Stimulated activated CD4-positive, alpha-beta T cell treated with anti-CD3 and anti-CD28 coated beads, TNF-alpha, amount 100 ng/mL, for 48 hours (primary cell): ENCODE measurements at places on chromosomes 12 and 14.

DNA sequence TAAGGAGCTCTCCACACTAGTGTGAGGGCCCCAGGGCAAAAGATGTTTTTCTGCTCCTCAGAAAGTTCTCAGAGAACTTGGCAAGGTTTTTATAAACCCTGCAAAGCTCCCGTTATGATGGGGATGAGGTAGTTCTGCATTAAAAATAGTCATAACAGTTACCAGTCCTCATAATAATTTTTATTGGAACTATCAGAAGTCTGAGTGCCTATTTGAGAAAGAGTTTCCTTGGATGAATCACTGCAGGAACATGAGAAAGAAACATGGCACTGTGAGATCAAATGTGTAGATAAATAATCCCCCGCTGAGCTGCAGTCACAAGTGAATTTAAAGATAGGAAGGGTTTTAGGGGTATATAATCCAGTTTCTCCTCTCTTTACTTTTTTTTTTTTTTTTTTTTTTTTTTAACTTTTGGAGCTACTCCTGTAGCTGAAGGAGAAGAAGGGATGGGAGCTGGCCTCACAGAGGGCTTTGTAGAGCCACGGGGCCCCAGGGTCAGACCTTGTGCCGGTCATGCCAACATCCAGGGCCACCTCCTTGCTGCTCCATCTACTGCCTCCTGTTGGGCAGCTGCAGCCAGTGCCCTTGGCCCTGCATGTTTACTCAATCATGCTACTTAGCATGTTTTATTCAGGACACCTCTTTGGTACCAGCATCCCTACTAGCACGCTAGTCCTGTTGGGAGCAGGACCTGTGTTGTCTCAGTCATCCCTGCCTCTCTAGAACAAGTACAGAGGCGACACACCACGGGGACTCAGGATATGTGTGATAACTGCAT lies 39.5 kb downstream of the EVL start:
- DNase-seq: no peak

- no peak for DNase-seq
Observed at GRCh38 chr12:5524116-5524768, 92.3 kb downstream of the NTF3 start.

- DNase-seq: no peak
Observed at GRCh38 chr12:124498275-124499189, 68.9 kb downstream of the NCOR2 start.

DNA sequence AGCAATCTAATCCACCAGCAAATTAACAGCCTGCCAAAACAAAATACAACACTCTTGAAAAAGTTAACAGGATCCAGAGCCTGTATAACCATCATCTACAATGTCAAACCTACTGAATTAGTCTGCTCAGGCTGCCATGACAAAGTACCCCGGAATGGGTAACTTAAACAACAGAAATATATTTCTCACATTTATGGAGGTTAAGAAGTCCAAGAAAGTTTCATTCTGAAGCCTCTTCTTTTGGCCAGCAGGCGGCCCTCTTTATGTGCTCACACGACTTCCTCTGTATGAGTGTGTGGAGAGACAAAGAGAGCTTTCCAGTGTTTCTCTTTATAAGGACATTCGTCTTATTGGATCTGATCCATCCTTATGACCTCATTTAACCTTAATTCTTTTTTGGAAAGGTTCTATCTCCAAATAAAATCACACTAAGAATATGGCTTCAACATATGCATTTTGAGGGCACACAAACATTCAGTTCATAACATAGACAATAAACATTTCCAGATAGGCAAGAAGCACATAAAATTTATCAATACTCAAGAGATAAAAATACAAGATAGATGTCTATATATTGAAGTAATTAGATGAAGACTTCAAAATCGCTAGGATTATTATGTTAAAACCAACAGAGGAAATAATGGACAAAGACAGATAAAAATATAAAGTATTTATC lies 5.9 kb upstream of the RERG start:
- DNase-seq: no peak

DNA sequence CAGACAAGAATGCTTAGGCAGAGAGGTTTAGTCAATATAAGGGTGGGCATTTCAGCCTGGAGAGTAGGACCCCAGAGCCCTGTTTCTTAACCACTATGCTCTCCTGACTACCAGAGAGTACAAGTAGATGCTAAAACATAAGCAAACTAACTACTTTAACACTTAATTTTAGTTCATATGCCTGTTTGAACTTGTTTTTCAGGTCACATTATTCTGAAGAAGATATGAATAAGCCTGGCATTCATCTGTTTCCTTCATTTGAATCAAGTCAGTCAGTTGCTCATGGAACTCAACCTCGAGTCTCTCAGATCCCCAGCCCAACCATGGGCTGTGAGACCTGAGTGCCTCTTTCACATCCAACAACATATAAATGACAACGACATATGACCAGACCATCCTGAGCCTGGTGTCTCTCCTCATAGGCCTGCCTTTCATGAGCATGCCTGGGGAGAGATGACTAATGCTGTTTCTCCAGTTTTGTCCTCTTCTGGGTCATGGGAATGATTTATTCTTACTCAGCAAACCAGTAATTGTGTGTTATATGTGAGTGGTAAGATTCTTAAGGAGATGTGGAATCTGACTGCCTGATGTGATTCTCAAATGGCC lies 251.1 kb upstream of the BTG1 start:
- no peak for DNase-seq

GRCh38 chr12:117069101-117069797 lies 30.0 kb downstream of the TESC start:
- DNase-seq: no peak

- no peak for DNase-seq
Observed at GRCh38 chr12:120961604-120962531, 16.5 kb upstream of the HNF1A start.

GRCh38 chr14:19771895-19772430 lies 1.3 kb upstream of the OR4M1 start:
- DNase-seq: no peak

DNA sequence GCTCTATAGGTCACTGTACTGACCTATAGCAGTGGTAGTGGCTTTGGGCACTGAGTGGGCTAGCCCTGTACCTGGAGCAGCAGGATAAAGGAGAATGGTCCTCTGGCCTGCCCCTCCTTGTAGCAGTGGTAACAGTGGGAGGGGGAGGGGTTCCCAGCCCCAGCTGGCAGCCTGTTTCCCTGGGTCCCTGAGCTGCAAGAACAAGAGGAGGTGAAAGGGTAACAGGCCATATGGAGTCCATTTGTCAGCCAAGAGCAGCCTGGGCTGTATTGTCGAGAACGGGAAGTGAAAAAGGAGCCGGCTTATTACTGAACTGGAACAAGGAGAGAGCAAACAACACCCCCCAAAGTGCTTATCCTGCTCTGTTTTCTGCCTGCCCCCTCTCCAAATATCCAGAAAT lies 73.8 kb upstream of the SRSF5 start:
- DNase-seq: no peak

DNA sequence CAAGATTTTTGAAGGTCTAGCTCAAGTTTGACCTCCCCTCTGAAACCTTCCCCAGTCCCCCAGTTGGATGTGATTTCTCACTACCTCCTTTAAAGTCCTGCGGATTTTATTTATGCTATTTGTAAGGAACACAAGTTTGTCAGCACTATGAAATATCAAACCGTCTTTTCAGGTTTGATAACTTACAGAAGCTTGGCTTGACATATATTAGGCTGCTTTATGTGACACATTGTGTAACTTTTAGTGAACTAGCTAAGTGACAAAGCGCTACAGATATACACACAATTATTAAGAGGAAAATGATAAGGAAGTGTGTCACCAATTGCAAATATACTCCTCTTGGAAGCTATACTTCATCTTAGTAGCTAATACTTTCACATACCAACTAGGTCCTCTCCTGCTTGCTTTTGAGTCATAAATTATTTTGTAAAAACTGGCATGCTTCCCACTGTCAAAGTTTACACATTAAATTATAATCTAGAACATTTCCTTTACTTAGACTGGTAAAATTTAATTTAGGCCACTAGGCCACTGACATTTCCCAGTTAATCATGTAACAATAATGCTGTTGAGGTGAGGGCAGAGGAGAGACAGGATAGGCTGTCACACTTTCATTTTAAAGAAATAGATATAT lies 149.5 kb downstream of the TMTC3 start:
- no peak for DNase-seq

DNA sequence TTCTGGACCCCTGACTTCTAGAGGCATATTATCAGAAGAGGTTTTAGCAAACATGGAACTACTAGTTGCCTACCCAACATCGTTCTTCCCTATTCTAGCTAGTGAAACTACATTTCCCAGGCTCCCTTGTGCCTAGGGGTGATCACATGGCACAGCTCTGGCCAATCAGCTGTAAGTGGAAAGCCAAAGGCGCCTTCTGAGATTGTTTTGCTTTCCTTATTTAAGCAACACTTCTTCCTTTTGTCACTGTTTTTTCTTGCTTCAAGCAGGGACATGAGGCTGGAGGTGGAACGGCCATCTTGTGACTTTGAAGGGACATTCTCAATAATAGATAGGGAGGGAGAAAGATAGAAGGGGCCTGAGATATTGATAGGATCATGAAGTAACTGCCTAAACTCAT lies 136.7 kb downstream of the ZNF664 start:
- peak; percentile 12 for DNase-seq

- DNase-seq: no peak
Observed at GRCh38 chr14:88030892-88031291, 26.0 kb downstream of the GPR65 start.

GRCh38 chr12:1496162-1496900 lies 98.0 kb downstream of the FBXL14 start:
- no peak for DNase-seq

GRCh38 chr14:88326352-88327103 lies 3.5 kb upstream of the KCNK10 start:
- DNase-seq: no peak

- no peak for DNase-seq
Observed at GRCh38 chr12:34287986-34288962, 266.0 kb downstream of the ALG10 start.

DNA sequence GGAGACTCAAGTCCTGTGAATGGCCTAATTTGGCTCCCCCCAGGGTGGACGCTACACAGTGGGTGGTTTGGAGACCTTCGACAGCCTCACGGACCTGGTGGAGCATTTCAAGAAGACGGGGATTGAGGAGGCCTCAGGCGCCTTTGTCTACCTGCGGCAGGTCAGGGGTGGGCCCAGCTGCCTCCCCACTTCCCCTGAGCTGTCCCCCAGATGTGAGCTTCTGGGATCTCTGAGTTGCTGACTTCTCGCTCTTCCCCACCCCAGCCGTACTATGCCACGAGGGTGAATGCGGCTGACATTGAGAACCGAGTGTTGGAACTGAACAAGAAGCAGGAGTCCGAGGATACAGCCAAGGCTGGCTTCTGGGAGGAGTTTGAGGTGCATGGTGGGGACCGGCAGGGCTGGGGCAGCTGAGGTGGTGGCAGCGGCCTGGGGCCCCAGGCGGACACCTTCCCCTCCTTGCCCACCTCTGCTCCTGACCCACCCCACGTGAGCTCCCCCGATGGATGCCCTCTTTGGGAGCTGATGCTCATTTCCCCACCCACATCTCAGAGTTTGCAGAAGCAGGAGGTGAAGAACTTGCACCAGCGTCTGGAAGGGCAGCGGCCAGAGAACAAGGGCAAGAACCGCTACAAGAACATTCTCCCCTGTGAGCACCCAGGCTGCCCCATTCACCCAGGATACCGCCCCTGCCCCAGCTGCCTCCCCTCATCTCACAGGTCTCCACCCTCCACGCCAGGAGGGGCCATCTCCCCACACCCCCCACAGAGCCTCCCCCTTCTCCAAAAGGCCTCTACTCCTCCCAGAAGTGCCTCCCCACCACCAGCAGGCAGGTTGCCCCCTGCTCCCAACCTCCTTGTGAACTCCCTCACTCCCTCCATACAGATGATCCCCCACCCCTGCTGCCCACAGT lies 4.2 kb downstream of the PTPN6 start:
- DNase-seq: no peak

DNA sequence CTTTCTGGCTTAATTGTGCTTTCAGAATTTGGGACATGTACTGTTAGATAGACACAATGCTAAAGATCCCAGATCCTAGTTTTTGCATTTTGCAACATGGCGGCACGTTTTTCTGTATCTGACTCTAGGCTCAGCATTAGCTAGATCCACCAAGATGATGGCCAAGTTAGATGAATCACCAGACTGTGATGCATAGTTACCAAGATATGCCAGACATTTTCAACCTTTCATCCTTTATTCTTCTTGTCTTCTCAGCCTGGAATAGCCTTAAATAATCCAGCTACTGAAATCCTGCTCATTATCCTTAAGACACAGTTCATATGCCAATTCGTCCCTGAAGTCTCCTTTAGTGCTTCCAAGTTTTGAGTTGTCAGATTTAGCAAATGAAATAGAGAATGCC lies 144.9 kb upstream of the CRY1 start:
- DNase-seq: no peak

GRCh38 chr12:112299704-112300103 lies 82.5 kb downstream of the HECTD4 start:
- DNase-seq: no peak

- DNase-seq: no peak
Observed at GRCh38 chr12:67633708-67634107, 14.8 kb upstream of the DYRK2 start.

DNA sequence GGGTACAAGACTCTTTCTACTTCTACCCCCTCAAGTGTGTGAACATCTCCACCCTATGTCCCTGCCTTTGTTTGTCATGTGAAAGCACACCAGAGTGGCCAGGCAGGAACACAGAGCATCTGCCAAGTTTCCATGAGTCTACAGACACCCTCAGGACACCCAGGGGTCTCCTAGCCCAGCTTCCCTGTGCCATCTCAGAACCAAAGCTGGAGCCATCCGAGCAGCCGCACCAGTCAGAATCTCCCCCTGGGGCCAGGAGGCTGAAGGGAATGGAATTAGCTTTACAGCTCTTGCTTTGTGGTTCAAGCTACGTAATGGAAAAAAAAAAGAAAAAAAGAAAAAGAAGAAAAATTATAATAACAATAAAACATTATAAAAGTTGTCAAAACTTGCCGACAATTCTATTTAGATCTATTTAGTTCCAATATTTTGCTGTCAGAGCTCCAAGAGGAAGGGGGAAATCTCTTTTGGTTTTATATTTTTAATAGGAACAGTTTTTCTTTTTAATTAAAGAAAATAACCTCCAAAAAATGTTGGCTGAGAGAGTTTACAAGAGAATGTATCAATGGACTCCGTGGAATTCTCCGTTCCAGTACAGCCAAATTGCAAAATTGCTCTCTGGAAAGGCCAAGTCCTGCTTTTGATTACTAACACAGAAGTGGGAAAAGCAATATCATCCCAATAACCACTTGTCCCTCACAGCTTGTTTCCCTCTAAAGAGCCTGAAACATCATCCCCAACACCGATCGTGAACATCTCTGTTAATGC lies 37.1 kb downstream of the TBX5 start:
- no peak for DNase-seq

- DNase-seq: peak; percentile 47
Observed at GRCh38 chr12:57214398-57214781, 2.2 kb upstream of the NXPH4 start.

DNA sequence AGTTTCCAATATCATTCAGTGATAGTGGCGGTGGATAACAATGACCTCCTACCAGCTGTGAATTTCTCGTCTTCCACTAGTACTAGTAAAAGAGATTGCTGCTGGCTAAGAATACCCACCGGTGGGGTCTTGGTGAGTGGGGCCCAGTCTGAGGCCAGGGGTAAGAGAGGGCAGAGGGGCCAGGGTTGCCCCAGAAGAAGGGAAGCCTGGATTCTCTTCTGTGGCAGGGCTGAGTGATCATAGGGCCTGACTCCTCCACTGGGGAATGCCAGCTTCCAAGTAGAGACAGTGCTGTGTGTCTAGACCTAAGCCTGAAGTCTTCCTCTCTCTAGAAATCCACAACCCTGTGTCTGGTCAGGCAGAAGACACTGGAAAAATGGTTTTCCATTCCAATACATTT lies 5.8 kb upstream of the TMEM63C start:
- no peak for DNase-seq
